ENCODE measurements at places on chromosomes 12 and 14.

GRCh38 chr12:96350982-96351381, 49.3 kb downstream of the CDK17 start:
- no peak for DNase-seq

DNA sequence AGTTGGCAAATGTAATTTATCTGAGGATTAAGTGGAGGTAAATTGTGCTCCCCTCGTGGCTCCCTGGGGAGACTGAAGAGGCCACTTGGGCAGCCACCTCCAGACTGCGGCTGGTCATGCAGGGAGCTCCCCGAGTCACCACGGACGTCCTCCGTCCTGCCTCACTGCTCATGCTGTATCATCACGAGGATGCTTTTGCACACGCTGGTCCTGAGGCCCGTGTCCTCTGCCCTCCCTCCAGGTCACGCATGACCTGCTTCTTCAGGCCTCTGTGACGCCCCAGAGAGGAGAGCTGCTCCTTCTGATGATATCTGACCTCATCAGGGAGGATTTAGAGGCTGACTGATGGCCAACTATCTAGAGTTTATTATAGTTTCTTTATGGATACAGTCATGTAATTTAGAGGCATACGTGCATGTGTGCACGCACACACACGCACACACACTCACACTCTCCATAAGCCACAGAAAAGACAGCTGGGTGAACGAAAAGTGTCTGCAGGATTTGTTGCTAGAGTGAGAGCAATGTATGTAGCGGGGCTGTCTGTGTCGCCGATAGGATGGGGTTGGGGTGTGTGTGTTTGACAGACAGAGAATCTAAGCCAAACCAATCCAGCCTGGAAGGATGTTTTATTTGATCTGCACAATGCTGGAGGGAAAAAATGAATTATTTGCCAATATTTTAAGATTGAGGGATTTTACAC, 160.0 kb downstream of the ADGRD1 start:
- DNase-seq, result no peak

DNA sequence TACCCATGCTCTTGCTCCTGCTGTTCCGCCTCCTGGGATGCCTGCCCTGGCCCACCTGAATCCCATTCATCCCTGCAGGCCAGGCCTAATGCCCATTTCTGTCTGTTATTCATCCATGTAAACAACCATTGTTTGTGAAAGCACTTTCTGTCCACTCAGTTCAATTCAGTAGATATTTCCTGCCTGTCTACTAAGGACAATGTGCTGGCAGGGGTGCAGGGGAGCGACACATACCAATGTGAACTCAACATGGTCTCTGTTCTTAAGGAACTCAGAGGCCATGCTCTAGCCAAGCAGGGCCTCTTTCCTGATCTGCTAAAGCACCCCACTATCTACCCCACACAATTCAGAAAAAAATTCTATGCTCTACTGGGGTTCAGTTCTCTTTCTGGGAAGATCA, 88.5 kb upstream of the ZFP36L1 start:
- DNase-seq, result no peak

- DNase-seq, result no peak
Observed at GRCh38 chr12:62758216-62758615, 176.7 kb downstream of the PPM1H start.

DNA sequence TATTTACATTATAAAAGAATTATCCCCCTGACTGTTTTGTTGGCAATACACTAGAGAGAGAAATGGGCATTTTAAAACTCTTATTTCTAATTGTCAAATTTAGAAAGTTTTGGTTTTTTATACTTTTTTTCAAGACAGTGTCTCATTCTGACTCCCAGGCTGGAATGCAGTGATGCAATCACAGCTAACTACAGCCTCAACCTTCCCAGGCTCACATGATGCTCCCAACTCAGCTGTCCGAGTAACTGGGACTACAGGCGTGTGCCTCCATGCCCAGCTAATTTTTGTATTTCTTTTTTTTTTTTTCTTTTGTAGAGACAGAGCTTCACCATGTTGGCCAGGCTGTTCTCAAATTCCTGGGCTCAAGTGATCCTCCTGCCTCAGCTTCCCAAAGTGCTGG, 8.3 kb upstream of the OR11H6 start:
- no peak for DNase-seq

DNA sequence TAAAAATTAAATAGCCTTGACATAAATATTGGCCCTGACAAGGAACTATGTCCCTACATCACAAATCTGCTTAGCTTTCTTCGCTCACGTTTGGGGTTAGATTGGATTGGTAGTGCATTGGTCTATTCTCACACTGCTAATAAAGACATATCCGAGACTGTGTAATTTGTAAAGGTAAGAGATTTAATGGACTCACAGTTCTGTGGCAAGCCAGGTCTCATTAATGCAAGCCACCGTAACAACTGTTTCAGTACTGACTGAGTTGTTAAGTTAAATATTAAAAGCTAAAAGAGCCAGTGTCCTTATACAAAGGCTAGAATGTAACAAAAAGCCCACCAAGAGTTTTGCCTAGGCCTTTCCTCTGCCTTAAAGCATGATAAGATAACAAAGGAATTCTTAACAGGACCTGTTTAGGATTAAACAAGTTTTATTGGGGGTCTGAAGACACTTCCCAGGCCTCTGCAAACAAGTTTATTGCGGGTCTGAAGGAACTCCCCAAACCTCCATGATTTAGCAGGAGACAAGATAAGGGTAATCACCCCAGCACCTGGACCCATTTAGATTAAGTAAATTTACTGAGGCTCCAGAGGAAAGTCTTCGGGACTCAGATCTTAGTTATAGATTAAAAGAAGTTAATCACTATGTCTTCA, 88.2 kb upstream of the PTGDR start:
- DNase-seq, result no peak

GRCh38 chr14:103739793-103740501, 24.3 kb downstream of the ZFYVE21 start:
- DNase-seq, result no peak

DNA sequence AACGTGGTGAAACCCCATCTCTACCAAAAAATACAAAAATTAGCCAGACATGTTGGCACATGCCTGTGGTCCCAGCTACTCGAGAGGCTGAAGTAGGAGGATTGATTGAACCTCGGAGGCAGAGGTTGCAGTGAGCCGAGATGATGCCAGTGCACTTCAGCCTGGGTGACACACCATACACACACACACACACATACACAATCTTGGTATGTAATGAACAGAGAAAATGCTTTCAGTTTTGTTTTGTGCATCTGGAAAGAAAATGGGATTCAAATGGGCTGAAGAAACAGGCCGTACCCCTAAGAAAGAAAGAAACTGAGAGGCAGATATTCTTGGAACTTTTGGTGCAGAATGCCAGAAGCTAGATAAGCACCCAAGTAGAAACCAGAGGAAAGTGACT, 107.2 kb downstream of the PDE3A start:
- DNase-seq, result no peak

DNA sequence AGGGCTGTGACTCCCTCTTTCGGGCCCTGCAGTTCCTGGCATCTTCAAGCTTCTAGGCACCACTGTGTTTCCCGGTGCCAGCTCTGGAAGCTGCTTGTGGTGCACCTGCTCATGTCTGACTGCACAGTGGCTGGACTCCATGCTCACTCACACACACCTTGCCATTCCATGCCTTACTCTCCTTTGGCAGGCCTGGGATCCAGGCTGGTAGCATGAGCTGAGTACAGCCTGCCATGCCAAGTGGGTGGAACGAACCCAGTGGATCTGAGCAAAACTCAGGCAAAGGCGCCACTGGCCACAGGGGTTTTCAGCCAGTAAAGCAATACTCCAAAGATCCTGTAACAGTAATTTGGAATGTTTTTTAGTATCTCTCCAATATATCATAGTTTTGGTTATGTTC, 902.7 kb upstream of the USP15 start:
- DNase-seq, result no peak

GRCh38 chr12:46492471-46493085, 120.0 kb upstream of the SLC38A2 start:
- no peak for DNase-seq
